ENCODE measurements at places on chromosomes 5 and 9.

DNA sequence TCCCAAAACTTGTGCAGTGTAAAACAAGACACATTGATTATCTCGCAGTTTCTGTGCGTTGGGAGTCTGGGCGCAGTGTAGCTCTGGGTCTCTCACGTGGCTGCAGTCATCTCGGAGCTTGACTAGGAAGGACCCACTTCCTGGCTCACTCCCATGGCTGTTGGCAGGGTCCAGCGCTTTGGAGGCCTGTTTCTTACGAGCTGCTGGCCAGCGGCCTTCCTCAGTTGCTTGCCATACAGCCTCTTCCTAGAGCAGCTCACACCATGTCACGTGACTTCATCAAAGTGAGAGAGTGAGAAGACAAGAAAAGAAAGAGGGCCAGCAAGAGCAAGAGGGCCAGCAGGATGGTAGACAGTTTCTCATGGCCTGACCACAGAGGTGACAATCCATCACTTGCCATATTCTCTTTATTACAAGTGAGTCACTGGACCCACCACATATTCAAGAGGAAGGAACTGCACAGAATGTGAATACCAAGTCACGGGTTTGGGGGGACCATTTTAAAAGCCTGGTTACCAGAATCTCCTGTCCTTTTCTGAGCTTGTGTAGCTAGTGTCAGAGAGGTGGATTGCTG lies 36.2 kb downstream of the MCCC2 start:
- H3K4me1 ChIP-seq: peaks cover 4% of the 10 kb centered on the region
- peaks cover 28% of the 10 kb centered on the region for H3K36me3 ChIP-seq
- no peak overlapping the region for H3K27ac ChIP-seq
- DNase-seq: no peak

- H3K4me3 ChIP-seq: no peak overlapping the region
- H3K27ac ChIP-seq: no peak overlapping the region
- DNase-seq: no peak
- peaks cover 33% of the 10 kb centered on the region for H3K27me3 ChIP-seq
Measured at GRCh38 chr5:65919773-65920172, 6.6 kb upstream of the ERBIN start.

GRCh38 chr5:89282554-89283510 lies 399.8 kb upstream of the MEF2C start:
- no peak overlapping the region for H3K4me3 ChIP-seq
- no peak for DNase-seq
- H3K36me3 ChIP-seq: no peaks in the 10 kb centered on the region
- H3K27ac ChIP-seq: no peak overlapping the region
- no peaks in the 10 kb centered on the region for H3K27me3 ChIP-seq
- H3K4me1 ChIP-seq: no peaks in the 10 kb centered on the region

- H3K4me1 ChIP-seq: peaks cover 11% of the 10 kb centered on the region
- peaks cover 1% of the 10 kb centered on the region for H3K36me3 ChIP-seq
- H3K27me3 ChIP-seq: peaks cover 4% of the 10 kb centered on the region
Measured at GRCh38 chr9:97237311-97237786, 70.1 kb upstream of the CCDC180 start.
